ENCODE measurements at places on chromosomes 2 and 18.

- DNase-seq, result no peak
These were observed 2.5 kb upstream of the MAT2A start for GRCh38 chr2:85536479-85536878.

DNA sequence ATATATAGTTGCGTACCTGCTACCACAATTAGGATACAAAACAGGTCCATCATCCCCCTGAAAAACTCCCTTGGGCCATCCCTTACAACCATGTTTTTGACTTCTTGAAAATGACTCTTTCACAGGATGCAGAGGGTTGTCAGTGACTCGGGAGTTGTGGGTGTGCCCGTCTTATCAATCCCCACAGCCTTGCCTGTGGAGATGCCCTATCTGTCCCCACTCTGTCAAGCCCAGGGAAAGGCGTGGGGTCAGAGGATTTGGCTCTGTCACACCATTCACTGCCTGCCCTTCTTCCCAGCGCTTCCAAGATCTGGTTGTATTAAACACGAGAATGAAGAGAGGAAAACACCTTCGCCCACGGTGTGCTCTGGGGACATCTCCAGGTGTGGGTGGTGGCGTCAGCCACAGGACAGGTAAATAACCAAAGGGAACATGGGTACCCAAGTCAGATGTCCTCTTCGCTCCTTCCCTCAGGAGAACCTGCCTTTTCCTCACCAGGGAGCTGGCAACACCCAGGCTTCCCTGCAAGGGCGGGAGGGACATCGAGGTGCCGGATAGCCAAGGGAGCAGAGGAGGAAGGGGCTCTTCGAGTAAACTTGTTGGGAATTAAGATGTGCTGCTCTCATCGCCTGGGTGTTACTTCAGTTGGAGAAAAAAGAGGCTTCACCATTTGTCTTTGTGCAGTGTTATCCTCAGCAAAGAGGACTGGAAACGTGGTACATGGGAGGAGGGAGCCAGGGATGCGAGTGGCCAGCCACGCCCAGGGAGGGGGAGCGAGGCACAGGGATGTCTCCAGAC, 100.3 kb downstream of the B3GNT2 start:
- no peak for DNase-seq

GRCh38 chr2:54416166-54416813, 39.8 kb upstream of the SPTBN1 start:
- DNase-seq, result no peak

GRCh38 chr2:20487392-20488174, 40.7 kb downstream of the RHOB start:
- no peak for DNase-seq

DNA sequence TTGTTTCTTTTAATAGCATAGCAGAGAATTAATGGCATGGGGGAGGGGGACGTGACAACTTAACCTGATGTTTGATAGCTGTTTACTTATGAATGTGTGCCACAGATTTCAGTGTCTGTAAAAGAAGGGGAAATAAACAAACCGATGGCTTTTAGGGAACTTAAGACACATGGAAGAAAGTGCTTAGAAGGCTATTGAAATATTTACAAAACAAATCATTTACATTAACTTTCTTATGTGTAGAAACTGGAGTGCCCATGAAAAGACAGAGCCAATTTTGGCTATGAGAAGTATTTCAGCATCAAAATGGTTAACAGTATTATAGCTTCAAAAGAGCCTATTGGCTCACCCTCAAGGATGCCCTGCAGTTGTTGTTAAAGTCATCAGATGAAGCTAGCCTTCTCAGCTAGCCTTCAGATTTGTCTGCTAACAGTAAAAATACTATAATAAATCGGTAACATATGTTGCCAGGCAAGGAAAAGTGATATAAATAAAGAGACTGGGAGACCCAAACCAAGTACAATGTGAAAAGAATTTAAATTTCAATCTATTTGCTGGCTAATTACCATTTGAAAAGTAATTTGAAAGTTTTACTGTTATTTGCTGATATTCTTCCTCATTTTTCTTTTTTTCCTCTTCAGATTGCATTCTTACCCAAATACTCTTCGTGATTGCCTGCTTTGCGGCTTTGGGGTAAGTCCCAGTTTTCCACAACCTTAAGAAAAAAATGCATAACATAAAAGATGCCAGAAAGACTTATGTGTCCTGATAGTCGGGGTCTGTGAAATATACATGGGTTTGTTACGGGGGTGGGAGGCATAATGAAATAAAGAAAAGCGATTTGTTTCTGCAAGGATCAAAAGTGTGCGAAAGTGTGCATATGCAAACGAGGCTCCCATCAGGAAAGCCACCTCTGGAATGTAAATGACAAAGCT, 256.4 kb downstream of the MEIS1 start:
- DNase-seq, result no peak

DNA sequence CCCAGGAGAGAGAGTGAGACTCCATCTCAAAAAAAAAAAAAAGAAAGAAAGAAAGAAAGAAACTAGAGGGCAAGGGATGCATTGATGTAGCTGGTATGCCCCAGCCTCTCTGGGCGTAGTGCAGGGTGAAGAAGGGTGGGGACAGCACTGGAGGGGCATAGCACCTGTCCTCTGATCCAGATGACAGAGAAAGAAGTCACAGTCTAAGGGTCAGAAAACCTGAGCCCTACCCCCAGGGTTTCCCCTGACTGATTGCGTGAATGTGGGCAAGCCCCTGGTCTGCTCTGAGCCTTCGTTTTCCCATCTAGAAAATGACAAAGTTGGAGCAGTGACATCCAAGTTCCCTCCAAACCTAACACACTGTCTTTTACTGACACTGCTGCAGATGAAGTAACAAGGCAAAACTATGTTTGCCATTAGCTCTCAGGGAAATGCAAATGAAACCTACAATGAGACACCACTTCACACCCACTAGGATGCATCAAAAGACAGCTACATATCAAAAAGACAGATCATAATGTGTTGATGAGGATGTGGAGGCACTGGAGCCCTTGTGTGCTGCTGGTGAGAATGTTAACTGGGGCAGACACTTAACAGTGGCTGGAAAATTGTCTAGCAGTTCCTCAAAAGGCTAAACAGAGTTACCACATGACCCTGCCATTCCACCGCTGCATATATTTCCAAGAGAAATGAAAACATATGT, 19.5 kb upstream of the YWHAQ start:
- no peak for DNase-seq

GRCh38 chr2:159185401-159186130, 100.9 kb downstream of the WDSUB1 start:
- no peak for DNase-seq

DNA sequence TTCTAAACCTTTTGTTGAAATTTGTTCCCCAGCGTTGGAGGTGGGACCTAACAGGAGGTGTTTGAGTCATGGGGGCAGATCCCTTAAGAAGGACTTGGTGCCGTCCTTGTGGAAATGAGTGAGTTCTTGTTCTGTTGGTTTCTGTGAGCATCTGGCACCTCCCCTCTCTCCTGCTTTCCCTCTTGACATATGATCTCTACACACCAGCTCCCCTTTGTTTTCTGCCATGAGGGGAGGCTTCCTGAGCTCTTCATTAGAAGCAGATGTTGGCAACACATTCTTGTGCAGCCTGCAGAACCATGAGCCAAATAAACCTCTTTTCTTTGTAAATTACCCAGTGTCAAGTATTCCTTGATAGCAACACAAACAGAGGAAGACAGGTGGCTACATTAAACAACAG, 23.8 kb downstream of the NABP1 start:
- DNase-seq, result no peak

DNA sequence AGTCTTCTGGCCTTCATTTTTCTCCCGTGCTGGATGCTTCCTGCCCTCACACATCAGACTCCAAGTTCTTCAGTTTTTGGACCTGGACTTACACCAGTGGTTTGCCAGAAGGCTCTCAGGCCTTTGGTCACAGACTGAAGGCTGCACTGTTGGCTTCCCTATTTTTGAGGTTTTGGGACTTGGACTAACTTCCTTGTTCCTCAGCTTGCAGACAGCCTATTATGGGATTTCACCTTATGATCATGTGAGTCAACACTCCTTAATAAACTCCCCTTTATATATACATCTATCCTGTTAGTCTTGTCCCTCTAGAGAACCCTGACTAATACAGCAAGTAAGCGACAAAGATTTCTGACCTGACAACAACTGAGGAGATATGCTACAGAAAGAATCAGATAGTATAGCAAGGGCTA, 7.2 kb downstream of the CDC42EP3 start:
- no peak for DNase-seq

DNA sequence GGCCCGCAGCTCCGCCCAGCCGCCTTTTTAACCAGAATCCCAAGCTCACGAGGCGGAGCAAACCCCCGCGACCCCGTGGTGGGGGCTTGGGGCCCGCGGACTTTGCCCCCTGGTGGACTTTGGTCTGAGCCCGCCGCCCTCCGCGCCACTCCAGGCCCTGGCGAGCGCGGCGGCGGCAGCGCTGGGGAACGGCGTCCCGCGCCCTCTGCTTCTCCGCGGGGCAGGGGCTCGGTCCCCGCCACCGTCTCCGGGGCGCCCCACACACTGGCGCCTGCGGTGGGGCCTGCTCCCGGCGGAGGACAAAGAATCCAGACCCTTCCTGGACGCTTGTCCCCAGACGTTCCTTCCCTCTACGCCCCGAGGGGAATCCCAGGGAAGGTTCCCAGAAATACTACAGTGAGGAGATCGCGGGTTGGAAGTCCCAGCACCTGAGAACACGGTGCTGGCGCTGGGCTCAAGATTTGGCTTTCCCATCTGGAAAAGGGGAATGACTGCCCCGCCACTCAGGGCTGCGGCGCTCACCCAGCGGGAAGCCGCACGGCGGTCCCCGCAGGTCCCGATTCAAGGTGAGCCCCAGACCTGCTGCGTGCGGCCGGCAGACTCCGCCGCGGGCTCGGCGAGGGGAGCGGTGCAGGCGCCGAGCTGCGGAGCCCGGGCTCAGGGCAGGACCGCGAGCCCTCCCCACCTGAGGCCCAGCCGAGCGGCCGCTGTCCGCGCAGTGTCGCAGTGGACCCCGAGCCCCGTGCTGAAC, at the start of gene HAAO:
Gene HAAO, minus strand, starts transcription at position 1 of the 751 bp plus-strand sequence. CDS start 47 bp downstream, outside the sequence.
- no peak for DNase-seq

GRCh38 chr2:44753552-44754285, 187.8 kb upstream of the SIX3 start:
- no peak for DNase-seq

GRCh38 chr18:37484983-37485834, 80.4 kb downstream of the CELF4 start:
- no peak for DNase-seq

GRCh38 chr18:9898792-9899549, 13.2 kb downstream of the TXNDC2 start:
- no peak for DNase-seq

DNA sequence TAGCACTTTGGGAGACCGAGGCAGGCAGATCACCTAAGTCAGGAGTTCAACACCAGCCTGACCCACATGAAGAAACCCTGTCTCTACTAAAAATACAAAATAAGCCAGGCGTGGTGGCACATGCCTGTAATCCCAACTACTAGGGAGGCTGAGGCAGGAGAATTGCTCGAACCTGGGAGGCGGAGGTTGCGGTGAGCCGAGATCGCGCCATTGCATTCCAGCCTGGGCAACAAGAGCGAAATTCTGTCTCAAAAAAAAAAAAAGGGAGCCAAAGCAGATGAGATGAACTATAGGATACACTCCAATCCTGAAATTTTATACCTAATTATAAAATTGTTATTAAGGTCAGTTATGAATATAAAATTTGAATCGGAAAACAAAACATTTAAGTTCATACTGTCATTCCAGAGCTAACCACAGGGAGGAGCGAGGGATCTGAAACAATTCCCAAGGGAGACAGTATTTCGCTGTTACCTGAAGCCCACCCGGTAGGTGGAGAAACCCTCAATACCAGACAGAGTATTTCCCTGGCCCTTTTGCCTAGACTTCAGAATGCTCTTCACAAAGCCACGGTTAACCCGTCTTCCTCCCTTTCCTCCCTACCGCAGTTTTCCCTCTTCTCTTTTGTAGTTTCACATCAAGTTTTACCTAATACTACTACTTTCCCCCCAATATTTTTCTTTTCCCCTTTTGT, 1.4 kb downstream of the PPM1G start:
- no peak for DNase-seq
